ENCODE measurements at places on chromosomes 7 and 10. TPM values are rescaled to one million over a fixed set of nuclear protein-coding genes. Genes with fewer than 3 reads are reported as not detected.

DNA sequence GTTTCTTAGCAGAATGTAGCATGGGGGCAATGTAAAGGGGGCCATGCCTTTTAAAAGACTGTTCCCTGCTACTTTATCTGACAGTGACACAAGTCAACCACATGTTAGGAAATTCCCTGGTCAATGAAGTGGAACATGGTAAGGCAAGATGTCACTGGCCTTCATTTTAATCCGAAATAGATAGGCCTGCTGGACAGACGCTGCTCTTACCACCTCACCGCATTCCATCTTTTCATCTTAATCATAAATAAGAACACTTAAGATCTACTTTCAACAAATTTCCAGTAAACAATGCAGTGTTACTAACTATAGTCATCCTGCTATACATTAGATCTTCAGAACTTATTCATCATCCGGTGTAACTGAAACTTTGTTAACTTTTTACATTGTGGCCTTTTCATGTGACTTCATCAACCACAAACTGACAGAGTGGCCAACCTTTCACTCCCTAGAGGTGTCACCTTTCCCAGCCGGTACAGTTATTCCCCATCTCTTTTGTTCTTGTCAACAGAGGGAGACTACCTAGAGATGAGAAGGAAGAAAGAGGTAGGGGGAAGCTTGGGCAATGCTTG lies 15.6 kb downstream of the ASB4 start:
- peak overlapping the region; percentile 69 for H3K27ac ChIP-seq
- DNase-seq, result peak; percentile 77
- no peak overlapping the region for H3K4me3 ChIP-seq
- H3K27me3 ChIP-seq, result no peaks in the 10 kb centered on the region

- peak; percentile 40 for DNase-seq
- no peak overlapping the region for H3K4me3 ChIP-seq
- H3K27ac ChIP-seq, result no peak overlapping the region
Observed at GRCh38 chr10:6669269-6669859, 89.3 kb upstream of the PRKCQ start.

GRCh38 chr7:38327637-38328036 lies 54.2 kb upstream of the TARP start:
- no peak overlapping the region for H3K27ac ChIP-seq
- no peak overlapping the region for H3K4me3 ChIP-seq
- H3K4me1 ChIP-seq, result no peaks in the 10 kb centered on the region
- no peak for DNase-seq
- no peaks in the 10 kb centered on the region for H3K36me3 ChIP-seq

GRCh38 chr7:116772926-116773749 lies 89.2 kb upstream of the CAPZA2 start:
- H3K27ac ChIP-seq, result peak overlapping the region; percentile 95
- peaks cover 55% of the 10 kb centered on the region for H3K36me3 ChIP-seq
- H3K27me3 ChIP-seq, result no peaks in the 10 kb centered on the region
- H3K4me3 ChIP-seq, result 0 out of 2 replicates have a peak overlapping the region, but pooled peaks have one; percentile 7

DNA sequence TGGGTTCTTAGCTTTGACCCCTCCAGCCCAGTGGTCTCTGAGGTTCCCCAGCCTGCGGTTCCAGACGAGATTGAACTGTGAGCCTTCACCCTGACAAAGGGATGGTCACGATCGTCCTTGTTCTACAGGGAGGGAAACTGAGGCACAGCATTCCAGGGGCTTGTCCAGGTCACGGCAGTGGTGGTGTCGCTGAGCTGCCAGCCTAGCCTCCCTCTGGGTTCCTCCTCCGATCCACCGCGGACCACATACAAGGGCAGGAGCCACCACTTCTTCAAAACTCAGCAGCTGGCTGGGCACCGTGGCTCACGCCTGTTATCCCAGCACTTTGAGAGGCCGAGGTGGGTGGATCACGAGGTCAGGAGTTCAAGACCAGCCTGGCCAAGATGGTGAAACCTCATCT lies 35.8 kb downstream of the ELFN1 start:
- no peak overlapping the region for H3K27ac ChIP-seq
- no peak for DNase-seq
- peaks cover 11% of the 10 kb centered on the region for H3K27me3 ChIP-seq
- H3K36me3 ChIP-seq, result no peaks in the 10 kb centered on the region
- H3K4me1 ChIP-seq, result no peaks in the 10 kb centered on the region

DNA sequence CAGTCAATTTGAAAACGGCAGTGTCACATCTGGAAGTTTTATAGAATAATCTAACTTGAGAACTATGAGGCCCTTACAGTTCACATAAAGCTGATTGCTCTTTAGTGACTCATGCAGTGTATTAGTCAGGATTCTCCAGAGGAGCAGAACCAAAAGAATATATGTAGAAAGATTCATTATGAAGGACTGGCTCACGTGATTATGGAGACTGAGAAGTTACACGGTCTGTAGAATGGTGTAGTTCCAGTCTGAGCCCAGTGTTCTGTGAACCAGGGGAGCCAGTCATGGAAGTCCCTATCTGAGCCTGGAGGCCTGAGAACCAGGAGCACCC lies 21.5 kb downstream of the RBM33 start:
- H3K27ac ChIP-seq, result peak overlapping the region; percentile 54
- peaks cover 20% of the 10 kb centered on the region for H3K4me1 ChIP-seq
- H3K4me3 ChIP-seq, result no peak overlapping the region
- H3K36me3 ChIP-seq, result peaks cover 6% of the 10 kb centered on the region

GRCh38 chr7:68067845-68068244 lies 1071.2 kb downstream of the TYW1 start:
- no peaks in the 10 kb centered on the region for H3K4me1 ChIP-seq
- no peaks in the 10 kb centered on the region for H3K27me3 ChIP-seq
- H3K4me3 ChIP-seq, result no peak overlapping the region
- H3K36me3 ChIP-seq, result no peaks in the 10 kb centered on the region
- no peak overlapping the region for H3K27ac ChIP-seq

DNA sequence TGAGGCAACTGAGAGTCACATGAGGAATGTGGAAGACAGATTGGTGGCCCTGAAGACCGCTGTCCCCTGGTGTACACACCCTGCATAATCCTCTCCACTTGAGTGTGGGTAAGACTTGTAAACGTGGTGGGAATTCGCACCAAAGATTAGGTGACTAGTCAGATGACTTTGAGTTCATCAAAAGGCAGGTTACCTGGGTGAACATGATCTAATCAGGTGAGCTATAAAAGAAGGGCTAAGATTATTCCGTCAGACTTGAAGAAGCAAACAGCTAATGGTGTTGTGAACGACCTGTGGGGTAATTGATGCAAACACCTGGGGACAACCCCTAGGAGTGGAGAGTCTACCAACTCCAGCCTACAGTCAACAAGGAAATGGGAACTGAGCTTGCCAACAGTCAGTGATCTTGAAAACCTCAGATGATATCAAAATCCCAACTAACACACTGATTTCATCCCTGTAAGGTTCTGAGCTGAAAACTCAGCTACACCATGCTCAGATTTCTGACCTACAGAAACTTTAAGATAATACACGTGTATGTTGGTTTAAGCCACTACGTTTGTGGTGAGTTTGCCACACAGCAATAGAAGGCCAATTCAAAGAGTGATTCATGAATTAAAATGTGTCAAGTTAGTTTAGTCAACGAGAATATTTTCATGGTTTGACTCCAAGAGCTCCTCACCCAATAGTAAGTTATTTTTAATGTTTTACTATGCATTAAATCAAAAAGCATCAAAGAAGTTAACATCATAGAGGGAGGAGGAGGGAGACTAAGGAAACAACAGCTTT lies 16.7 kb downstream of the PRTFDC1 start:
- no peaks in the 10 kb centered on the region for H3K36me3 ChIP-seq
- DNase-seq, result no peak
- H3K27me3 ChIP-seq, result no peaks in the 10 kb centered on the region
- H3K27ac ChIP-seq, result no peak overlapping the region
- no peaks in the 10 kb centered on the region for H3K4me1 ChIP-seq

The WEE2 gene
- not detected for total RNA-seq

The CYP2C18 gene
- total RNA-seq, result not detected

The PNLIPRP3 gene
- total RNA-seq, result not detected

The UBE2H gene
- total RNA-seq, result 102 TPM
